ENCODE measurements at places on chromosomes 3 and 15.

DNA sequence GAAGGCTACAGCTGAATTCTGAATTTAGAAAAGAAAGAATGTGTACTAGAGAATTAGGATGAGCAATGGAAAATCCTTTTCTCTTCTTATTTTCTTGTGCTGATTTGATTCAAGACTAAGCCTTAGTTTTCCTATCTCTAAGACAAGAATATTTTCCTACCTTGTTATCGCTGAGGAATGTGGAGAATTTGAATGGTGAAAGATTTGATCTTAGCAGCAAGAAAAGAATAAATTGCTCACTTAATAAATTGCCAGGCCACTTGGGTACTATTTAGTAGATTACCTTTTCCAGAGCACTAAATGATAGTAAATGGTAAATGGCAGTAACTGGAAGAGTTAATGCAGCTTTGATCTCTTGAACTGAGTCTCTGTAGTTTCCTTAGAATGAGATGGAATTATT is 145.7 kb upstream of the MEIS2 start:
- DNase-seq: no peak

- DNase-seq: no peak
Measured at GRCh38 chr3:65761446-65762234, 277.1 kb downstream of the MAGI1 start.

DNA sequence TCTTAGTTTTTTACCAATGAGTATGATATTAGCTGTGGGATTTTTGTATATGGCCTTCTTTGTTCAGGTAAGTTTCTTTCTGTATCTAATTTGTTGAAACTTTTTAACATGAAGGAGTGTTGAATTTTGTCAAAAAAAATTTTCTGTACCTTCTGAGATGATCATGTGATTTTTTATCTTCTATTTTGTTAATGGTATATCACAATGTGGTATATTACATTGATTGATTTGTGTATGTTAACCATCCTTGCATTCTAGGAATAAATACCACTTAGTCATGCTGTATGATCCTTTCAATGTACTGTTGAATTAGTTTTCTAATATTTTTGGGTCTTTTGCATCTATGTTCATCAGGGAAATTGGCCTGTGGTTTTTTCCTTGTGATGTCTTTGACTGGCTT is 92.5 kb upstream of the MNS1 start:
- no peak for DNase-seq

GRCh38 chr15:90851114-90851513 is 17.3 kb upstream of the FURIN start:
- no peak for DNase-seq

DNA sequence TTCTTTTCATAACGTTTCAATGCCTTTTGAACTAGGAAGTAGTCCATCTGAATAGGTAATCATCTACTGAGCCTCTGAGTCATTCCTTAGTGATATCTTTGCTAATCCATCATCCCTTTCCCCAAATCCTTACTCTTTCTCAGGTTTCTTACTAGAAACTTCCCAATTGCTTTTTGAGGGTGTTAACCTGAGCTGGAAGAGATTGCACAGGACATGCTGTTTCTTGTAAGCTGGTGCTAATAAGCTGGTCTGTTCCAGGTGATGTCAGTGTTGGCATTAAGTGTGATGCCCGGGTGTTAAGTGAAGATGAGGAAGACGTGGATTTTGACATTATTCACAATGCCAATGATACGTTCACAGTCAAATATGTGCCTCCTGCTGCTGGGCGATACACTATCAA is 101.0 kb downstream of the DNASE1L3 start:
- DNase-seq: no peak
